Calu3 (cell line): ENCODE measurements at places on chromosomes 12 and 14. TPM values are rescaled to one million over a fixed set of nuclear protein-coding genes. Genes with fewer than 3 reads are reported as not detected.

TMEM253 gene
- 0.24 TPM in 1 of 2 replicates, not detected in the other for total RNA-seq

CAPZA3 gene
- 0.34 and 0.45 TPM in 2 replicates for total RNA-seq

KCNC2 gene
- not detected in 2 replicates for total RNA-seq

GUCY2C gene
- total RNA-seq, result not detected in 2 replicates

ERC1 gene
- 36.0 and 39.4 TPM in 2 replicates for total RNA-seq

PZP gene
- total RNA-seq, result not detected in 2 replicates

SLC7A7 gene
- total RNA-seq, result 8.7 and 10.2 TPM in 2 replicates

CLEC6A gene
- not detected in 2 replicates for total RNA-seq

SLC6A15 gene
- total RNA-seq, result not detected in 2 replicates

GLIPR1L1 gene
- not detected in 2 replicates for total RNA-seq

JPH4 gene
- not detected in 2 replicates for total RNA-seq

AQP2 gene
- not detected in 2 replicates for total RNA-seq

DDX51 gene
- 46.3 and 48.0 TPM in 2 replicates for total RNA-seq

- no peak overlapping the region for H3K27ac ChIP-seq
- DNase-seq, result peak; percentile 22
- no peaks in the 10 kb centered on the region for H3K27me3 ChIP-seq
- peaks cover 50% of the 10 kb centered on the region for H3K4me1 ChIP-seq
Measured at GRCh38 chr12:62928632-62929031, 6.3 kb downstream of the PPM1H start.

- H3K27ac ChIP-seq, result no peak overlapping the region
- H3K4me3 ChIP-seq, result no peak overlapping the region
- H3K4me1 ChIP-seq, result no peaks in the 10 kb centered on the region
- no peaks in the 10 kb centered on the region for H3K36me3 ChIP-seq
- DNase-seq, result no peak
- no peaks in the 10 kb centered on the region for H3K27me3 ChIP-seq
Measured at GRCh38 chr14:90603336-90603735, 206.5 kb downstream of the CALM1 start.

- no peak for DNase-seq
- no peaks in the 10 kb centered on the region for H3K27me3 ChIP-seq
- no peaks in the 10 kb centered on the region for H3K36me3 ChIP-seq
- H3K27ac ChIP-seq, result no peak overlapping the region
Measured at GRCh38 chr12:16070113-16070512, 159.0 kb downstream of the DERA start.

DNA sequence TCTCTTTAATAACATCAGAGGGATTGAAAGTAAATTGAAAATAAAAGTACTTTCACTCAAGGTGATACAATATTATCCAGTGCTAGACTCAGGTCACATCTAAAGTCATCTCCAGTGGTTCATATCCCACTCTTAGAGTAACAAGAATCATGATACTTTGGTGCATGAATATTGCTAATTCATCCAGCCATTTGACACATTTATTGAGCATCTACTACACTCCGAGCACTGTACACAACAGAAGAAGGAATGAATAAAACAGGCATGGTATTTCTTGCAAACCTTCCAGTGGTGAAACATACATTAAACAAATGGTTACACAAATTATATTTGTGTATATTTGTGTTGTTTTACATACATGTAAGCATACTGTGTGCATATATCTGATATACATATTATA lies 116.0 kb upstream of the TMCC3 start:
- no peak overlapping the region for H3K27ac ChIP-seq
- H3K27me3 ChIP-seq, result peaks cover 13% of the 10 kb centered on the region
- DNase-seq, result no peak
- H3K4me1 ChIP-seq, result peaks cover 22% of the 10 kb centered on the region
- H3K36me3 ChIP-seq, result peaks cover 9% of the 10 kb centered on the region
- H3K4me3 ChIP-seq, result no peak overlapping the region

DNA sequence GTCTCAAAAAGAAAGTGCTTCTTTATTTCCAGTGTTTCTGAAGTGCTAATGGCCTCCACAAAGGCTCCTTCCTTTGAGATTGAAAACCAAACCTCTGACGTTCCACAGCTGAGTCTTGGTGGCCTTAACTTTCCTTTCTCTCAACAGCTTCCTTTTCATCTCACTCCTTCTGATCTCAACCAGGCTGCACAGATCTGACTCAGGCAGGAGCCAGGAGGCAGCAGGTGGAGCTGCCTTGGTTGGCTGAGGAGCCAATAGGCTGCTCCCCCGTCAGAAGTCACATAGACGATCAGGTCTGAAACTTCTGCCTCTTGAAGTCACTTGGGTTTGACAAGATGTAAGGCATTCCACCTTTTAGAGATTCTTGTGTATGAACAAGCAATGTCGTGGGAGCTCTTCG lies 9.1 kb upstream of the KCNA5 start:
- DNase-seq, result no peak
- no peaks in the 10 kb centered on the region for H3K4me1 ChIP-seq
- H3K27ac ChIP-seq, result no peak overlapping the region
- H3K36me3 ChIP-seq, result no peaks in the 10 kb centered on the region

GRCh38 chr12:56129942-56130495 lies 2.0 kb downstream of the ESYT1 start:
- peaks cover 64% of the 10 kb centered on the region for H3K36me3 ChIP-seq
- no peak for DNase-seq

DNA sequence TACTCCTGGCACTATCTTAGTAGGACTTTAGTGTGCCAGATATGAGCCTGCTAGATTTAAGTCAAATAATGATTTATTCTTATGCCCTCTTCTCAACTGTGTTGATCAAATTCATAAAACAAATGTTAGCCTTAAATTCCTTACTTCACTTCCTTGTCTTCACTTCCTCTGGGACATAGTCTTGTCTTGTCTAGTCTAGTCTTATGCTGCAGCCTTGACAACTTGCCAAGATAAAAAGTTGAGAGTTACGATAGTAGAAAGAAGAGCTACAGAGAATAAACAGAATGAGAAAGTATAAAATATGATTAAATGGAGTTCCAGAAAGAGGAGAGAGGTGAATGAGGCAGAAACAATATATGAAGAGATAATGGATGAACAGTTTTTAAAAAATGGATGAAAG lies 378.1 kb downstream of the DAD1 start:
- no peaks in the 10 kb centered on the region for H3K27me3 ChIP-seq
- H3K4me3 ChIP-seq, result no peak overlapping the region
- DNase-seq, result no peak

DNA sequence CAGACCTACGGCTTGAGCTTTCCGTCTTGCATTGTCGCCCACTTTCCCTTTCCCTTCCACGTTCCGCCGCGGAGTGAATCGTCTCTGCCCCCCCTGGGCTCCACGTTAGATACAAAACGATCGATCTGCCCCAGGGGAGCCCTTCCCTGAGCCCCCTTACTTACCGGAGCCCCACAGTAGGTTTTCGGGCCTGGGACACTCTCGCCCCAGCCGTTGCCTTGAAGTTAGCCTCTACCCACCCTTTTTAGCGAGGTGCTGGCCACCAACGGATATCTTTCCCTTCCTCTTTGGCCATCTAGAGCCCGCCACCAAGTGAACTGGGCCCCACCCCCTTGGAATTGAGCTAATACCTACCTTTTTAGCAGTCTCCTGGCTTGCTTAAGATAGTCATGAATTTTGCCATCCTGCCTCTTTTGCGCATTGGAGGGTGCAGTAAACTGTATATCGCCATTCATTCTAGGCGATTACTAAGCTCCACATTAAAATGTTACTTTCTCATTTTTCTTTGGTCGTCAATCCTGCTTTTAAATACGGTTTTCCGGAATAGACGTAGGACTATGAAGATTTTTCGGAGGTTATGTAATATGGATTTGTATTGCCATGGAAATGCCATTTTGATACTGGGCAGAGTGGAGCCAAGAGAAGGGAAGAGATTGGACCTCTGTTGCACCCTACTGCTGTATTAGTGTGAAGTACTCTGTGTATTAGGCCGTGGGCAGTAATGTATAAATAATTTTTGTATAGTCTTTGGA lies 764 bp downstream of the RBM25 start:
- H3K27ac ChIP-seq, result no peak overlapping the region
- peak; percentile 41 for DNase-seq
- peaks cover 18% of the 10 kb centered on the region for H3K36me3 ChIP-seq
- H3K4me1 ChIP-seq, result peaks cover 7% of the 10 kb centered on the region
- no peaks in the 10 kb centered on the region for H3K27me3 ChIP-seq

- H3K4me3 ChIP-seq, result no peak overlapping the region
- no peaks in the 10 kb centered on the region for H3K4me1 ChIP-seq
- DNase-seq, result no peak
- H3K27me3 ChIP-seq, result peaks cover 90% of the 10 kb centered on the region
- H3K36me3 ChIP-seq, result no peaks in the 10 kb centered on the region
Measured at GRCh38 chr14:65972346-65972870, 513.8 kb upstream of the CCDC196 start.

DNA sequence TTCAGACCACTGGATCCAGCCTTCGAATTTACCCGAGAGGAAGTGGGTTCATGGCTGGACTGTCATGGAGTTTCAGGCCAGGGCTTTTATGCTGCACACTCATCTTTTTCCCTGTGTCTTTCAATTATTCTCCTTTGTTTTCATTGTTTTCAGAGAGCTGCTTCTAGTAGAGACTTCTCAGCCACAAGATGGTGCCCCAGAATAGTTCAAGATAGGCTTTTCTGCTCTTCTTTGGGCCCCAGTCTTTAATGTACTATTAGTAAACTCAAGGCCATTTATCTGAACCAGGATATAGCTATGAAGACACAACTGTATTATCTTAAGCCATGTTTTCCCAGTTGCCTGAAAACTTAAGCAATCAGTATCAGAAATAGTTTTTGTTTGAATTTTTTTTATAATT lies 30.4 kb upstream of the PSMA6 start:
- H3K4me3 ChIP-seq, result no peak overlapping the region
- H3K27me3 ChIP-seq, result no peaks in the 10 kb centered on the region

DNA sequence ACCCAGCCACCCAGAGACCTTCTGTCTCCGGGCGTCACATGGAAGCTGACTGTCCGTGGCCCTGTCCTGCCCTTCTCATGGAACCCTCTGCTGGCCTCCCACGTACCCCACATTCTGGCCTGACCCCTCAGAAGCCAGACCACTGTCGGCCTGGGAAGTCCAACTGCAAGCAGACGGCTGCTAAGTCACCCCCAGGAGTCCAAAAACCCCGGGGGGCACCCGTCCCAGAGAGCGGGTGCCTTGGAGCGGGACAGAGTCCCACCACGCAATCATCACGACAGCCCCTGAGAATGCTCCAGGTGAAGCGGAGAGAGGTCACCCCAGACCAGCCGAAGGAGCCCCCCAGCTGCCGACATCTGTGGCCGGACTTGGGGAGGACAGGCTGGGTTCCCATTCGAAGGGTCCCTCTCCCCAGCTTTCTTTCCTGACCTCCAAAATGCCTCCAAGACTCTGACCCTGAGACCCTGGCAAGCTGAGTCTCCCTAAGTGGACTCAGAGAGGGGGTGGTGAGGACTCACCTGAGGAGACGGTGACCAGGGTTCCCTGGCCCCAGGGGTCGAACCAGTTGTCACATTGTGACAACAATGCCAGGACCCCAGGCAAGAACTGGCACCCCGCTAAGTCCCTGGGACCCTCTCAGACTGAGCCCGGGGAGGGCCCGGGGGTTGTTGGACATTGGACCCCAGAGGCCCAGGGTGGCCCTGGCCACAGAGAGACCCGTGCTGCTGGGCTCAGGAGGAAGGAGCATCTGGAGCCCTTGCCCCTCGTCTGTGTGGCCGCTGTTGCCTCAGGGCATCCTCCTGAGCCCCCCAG lies 337.1 kb downstream of the TMEM121 start:
- no peak for DNase-seq
- no peak overlapping the region for H3K27ac ChIP-seq
- peaks cover 43% of the 10 kb centered on the region for H3K27me3 ChIP-seq

DNA sequence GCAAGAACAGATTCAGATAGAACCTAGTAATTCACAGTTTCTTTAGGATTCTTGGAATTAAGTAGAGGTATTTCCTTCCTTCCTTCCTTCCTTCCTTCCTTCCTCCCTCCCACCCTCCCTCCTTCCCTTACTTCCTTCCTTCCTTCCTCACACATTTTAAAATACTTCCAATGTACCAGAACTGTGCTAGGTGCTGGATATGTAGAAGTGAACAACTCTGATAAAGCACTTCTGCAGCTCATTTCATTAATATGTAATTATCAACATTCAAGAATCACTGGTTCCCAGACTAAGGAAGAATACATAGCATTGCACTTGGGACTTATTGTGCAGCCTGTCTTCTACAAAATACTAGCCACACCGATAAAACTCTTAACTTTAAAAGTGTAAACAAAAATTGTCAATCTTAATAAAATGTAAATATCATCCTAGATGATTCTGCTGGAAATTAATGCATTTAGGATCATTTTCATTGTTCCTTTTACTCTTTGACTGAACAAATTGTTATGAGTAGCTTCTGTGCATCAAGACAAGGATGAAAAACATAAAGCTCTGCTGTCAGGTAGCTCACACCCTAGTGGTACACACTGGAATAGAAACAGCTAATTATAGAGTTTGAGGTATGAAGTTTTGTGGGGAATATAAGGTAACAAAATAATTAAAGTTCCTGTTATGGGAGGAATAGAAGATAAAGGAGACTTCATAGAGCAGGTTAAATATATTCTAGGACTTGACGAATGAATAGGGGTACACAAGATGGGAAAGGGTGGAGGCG lies 99.9 kb upstream of the MYF6 start:
- H3K36me3 ChIP-seq, result no peaks in the 10 kb centered on the region
- no peak overlapping the region for H3K4me3 ChIP-seq
- H3K27ac ChIP-seq, result no peak overlapping the region
- no peaks in the 10 kb centered on the region for H3K27me3 ChIP-seq
- H3K4me1 ChIP-seq, result no peaks in the 10 kb centered on the region
- DNase-seq, result no peak

DNA sequence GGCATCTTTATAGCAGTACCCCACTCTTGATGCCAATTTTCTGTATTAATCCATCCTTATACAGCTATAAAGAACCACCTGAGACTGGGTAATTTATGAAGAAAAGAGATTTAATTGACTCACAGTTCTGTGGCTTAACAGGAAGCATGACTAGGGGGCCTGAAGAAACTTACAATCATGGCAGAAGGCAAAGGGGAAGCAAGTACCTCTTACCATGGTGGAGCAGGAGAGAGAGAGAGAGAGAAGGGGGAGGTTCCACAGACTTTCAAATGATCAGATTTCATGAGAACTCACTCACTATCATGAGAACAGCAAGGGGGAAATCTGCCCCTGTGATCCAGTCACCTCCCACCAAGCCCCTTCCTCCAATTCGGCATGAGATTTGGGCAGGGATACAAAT lies 84.4 kb downstream of the SLC24A4 start:
- no peaks in the 10 kb centered on the region for H3K36me3 ChIP-seq
- no peak overlapping the region for H3K4me3 ChIP-seq
- H3K4me1 ChIP-seq, result no peaks in the 10 kb centered on the region
- DNase-seq, result no peak
- peaks cover 77% of the 10 kb centered on the region for H3K27me3 ChIP-seq
- no peak overlapping the region for H3K27ac ChIP-seq

DNA sequence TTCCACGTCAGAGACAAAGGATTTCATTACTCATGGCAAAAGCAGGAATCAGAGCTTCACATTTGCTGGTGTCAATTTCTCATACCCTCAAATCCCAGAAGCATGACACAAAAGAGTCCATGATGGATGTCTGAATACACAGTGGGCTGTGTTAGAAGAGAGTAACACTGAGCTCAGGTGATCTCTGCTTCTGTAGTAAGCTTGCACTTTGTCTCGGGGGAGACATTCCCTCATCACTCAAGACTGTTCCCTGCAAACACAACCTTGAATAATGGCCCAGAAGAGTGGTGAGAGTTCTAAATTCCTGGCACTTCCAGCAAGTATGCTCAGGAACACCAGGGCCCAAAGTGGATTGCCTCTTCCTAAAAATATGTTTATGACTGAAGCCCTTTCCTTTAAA lies 1787.2 kb upstream of the SEL1L start:
- no peak overlapping the region for H3K4me3 ChIP-seq
- H3K27ac ChIP-seq, result no peak overlapping the region
- H3K4me1 ChIP-seq, result no peaks in the 10 kb centered on the region
- no peaks in the 10 kb centered on the region for H3K36me3 ChIP-seq
- no peaks in the 10 kb centered on the region for H3K27me3 ChIP-seq

GRCh38 chr12:29191267-29191850 lies 42.3 kb downstream of the FAR2 start:
- no peak for DNase-seq
- no peaks in the 10 kb centered on the region for H3K27me3 ChIP-seq
- H3K27ac ChIP-seq, result peak overlapping the region; percentile 50
